ENCODE measurements at places on chromosomes 1 and 21.

DNA sequence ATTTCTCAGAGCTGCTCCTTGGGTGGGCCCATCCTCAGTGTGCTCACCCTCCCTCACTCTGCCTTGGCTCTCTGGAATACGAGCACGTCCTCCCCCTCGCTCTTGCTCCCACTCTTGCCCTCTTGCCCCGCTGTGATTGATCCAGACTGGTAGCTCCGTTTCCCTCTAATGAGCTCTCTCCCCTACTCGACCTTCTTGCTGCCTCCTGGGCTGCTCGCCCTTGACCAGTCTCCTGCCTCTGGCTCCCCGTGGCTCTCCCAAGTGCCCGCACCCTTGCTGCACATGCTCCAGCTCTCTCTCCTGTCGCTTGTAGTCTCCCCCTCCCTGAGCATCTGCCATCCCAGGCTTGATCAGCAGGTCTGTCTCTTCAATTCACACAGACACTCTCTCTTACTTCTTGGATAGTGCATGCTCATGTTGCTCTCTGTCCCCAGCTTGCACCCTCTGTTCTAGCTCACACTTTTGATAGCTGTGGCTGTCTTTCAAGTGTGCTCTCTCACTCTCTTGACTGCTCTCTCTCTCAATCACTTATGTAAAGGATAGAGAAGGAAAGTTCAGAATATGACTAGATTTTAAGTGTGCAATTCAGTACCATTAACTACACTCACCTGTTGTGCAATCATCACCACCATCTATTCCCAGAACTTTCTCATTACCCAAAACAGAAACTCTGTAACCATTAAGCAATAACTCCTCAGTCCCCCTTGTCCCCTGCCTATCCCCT, 51.1 kb downstream of the PHC2 start:
- DNase-seq: no peak

- DNase-seq: no peak
These were observed 30.5 kb upstream of the NFIA start for GRCh38 chr1:61051719-61052394.

DNA sequence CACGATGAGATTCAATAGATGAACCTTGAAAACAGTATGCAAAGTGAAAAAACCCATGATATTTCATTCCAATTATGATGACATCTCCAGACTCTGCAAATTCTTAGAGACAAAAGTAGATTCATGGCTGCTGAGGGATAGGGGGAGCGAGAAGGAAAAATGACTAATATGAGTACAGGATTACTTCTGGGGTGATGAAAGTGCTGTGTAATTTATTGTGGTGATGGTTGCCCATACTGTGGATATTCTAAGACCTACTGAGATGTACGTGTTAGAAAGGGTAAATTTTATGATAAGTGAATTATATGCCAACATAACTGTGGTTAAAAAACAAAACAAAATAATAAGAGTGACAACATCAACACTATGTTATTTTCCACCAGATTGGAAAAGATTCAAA, 18.9 kb upstream of the RGS7 start:
- no peak for DNase-seq

- DNase-seq: no peak
These were observed 390.9 kb downstream of the KCNH1 start for GRCh38 chr1:210743038-210743437.

DNA sequence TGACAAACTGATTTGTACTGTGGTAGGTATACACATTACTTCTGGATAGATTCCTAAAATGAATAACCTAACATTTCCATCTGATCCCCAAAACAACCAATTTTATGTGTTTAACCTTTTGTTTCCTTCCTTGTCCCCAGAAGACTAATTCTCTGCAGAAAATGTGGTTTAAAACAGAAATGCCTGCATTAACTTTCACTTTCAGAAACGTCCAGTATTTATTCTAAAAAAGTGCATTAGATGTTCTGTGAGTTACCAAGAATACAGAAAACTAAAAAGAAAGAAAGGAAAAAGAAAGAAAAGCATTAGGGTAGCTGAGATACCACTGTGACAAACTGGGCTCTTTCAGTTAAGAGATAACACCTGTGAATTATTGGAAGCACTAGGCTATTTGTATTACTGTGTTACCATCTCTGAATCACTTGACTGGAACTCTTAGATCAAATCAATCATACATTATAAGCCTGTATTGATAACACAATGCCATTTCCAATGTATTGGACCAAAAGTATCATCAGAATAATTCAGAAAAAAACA, 177.7 kb downstream of the NCAM2 start:
- DNase-seq: no peak

DNA sequence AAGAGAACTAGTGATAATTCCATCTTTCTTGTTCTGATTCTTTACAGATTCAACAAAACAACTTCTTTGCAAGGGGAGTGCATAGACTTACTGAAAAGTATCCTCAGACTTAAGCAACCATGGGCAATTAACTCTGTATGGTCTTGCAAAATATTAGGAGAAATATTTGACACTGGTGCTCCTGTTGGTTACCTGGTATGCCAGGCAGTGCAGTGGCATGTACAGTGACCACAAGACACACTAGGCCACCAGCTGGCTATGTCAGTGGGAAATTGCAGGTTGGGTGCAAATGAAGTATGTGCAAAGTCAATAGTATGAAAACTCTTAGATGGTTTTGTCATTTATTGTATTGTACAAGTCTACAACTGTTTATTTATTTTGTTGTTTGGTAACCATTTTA, 34.5 kb downstream of the EPS15 start:
- no peak for DNase-seq

GRCh38 chr1:116485976-116486375, 84.8 kb downstream of the CD58 start:
- DNase-seq: no peak

DNA sequence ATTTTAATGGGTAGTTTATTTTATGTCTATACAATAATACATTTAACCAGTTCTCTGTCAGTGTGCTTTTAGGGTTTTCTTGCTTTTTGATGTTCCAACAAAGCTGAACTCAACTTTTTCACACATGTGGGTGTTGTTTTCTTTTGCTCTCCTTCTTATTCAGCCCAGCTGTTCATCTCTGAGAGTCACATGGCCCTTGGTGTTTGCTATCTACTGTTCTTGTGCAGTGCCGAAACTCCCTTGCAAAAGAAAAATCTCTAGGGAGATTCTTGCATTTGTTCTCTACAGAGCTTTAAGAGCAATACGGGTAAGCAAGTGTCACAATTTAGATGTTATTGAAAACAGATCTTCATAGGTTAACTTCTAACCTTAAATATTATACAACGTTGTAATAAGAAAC, 281.1 kb upstream of the CXADR start:
- no peak for DNase-seq

- DNase-seq: no peak
These were observed 441.5 kb downstream of the PLA2G4A start for GRCh38 chr1:187270256-187270655.

- DNase-seq: no peak
These were observed 423.2 kb upstream of the B3GALT2 start for GRCh38 chr1:193609592-193609991.

- DNase-seq: peak; percentile 14
These were observed 196.5 kb downstream of the DYRK1A start for GRCh38 chr21:37562920-37563640.

GRCh38 chr1:25031966-25032667, 102.0 kb upstream of the RUNX3 start:
- peak; percentile 44 for DNase-seq

DNA sequence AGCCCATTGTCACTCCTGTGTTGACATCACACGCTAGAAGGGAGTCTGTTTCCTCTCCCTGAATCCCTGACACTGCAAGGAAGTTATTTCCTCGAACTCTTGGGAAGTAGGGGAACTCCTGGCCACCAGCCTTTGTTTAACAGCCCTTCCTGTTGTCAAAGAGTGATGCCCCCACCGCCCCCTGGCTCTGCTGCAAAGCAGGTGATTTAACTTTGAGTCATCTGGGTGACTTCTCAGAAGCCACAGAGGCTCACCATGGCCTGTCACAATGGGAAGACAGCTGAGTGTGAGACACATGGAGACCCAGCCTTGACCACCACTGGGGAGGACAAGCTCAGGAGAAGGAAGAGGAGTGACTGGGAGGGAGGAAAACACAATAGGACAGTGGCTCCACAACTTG, 182.8 kb downstream of the PSMG1 start:
- DNase-seq: no peak

GRCh38 chr1:172928412-172928811, 122.3 kb downstream of the TNFSF18 start:
- DNase-seq: no peak

Measured in activated T-cell treated with anti-CD3 and anti-CD28 coated beads for 1 hour (primary cell).